ENCODE measurements at places on chromosomes 3 and 15. TPM values are rescaled to one million over a fixed set of nuclear protein-coding genes. Genes with fewer than 3 reads are reported as not detected.

The NUP210 gene
- total RNA-seq, result 144 TPM

- no peak for DNase-seq
- peak overlapping the region; percentile 9 for H3K27ac ChIP-seq
- H3K36me3 ChIP-seq, result no peaks in the 10 kb centered on the region
- peak overlapping the region; percentile 62 for H3K4me3 ChIP-seq
Measured at GRCh38 chr3:124584245-124584551, 146.1 kb upstream of the UMPS start.

The RHCG gene
- not detected for total RNA-seq

DNA sequence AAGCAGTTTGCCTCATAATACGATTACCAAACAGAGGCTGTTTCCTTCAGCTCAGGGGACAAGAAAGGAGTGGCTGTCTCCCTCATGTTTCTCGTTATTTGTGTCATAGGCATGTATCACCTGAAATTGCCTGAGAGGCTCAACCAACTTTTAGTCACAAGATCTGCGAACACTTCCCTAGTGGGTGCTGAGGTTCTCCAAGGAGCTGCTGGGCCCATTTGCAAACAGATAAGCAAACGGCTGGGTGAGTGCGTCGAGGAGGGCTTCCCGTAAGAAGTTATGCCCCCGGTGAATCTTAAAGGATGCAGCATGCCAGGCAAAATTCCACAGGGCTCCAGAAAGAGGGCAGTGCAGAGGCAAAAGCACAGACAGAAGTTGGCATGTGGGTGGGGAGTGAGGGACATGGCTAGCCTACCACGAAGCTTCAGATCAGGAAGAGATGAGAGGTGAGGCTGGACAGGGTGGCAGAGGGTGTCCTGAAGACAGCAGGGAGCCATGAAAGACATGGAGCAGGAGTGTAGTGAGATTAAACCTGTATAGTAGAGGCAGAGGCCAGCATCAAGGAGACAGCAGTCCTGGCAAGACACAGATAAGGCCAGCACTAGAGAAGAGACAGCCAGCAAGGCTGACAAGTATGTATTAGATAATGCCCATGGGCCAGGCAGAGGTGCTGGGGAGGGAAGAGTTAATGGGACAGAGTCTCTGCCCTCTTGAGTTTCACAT is 4.0 kb upstream of the GP9 start:
- no peaks in the 10 kb centered on the region for H3K27me3 ChIP-seq
- DNase-seq, result no peak
- H3K4me3 ChIP-seq, result no peak overlapping the region
- no peak overlapping the region for H3K27ac ChIP-seq
- peaks cover 12% of the 10 kb centered on the region for H3K4me1 ChIP-seq

GRCh38 chr15:34591306-34591705 is 7.9 kb upstream of the GOLGA8B start:
- peaks cover 8% of the 10 kb centered on the region for H3K4me1 ChIP-seq
- no peak for DNase-seq
- H3K27me3 ChIP-seq, result no peaks in the 10 kb centered on the region
- H3K27ac ChIP-seq, result no peak overlapping the region
- no peak overlapping the region for H3K4me3 ChIP-seq

The CACNA2D3 gene
- not detected for total RNA-seq

The SCN11A gene
- 0.05 TPM for total RNA-seq

The CD86 gene
- 1.7 TPM for total RNA-seq

Data from activated CD4-positive, alpha-beta memory T cell treated with anti-CD3 and anti-CD28 coated beads for 36 hours (primary cell).